Stimulated activated CD8-positive, alpha-beta memory T cell treated with anti-CD3 and anti-CD28 coated beads, Interleukin-12 subunit alpha, Interleukin-12 subunit beta, amount 100 ng/mL, for 1 hour (primary cell): ENCODE measurements at places on chromosomes 13 and 19.

DNA sequence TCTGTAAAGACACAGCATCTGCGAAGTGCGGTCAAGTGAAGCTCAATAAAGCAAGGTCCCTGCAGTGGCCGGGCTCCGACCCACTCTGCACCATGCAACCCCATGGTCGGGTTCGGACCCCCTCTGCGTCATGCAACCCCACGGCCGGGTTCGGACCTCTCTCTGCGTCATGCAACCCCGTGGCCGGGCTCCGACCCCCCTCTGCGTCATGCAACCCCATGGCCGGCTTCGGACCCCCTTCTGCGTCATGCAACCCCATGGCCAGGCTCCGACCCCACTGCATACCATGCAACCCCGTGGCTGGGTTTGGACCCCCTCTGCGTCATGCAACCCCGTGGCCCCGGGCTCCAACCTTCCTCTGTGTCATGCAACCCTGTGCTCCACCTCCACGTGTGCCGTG, 43.8 kb downstream of the CARS2 start:
- DNase-seq = no peak

DNA sequence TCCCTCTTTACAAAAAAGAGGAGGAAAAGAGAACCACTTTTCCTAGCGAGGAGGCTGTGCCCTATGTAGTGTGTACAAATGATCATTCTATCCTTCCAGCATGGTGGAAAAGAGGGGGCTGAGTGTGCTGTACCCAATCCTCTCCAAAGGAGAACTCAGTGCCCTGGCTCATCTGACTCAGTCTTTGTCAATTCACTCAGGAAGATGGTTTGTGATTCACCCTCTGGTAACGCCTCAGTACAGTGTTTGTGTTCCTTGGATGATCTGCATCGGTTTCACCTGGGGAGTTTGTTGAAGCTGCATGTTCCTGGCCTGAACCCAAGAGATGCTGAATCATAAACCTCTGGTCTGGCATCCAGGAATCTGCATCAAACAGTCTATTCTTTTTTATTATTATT, 18.3 kb upstream of the ENOX1 start:
- no peak for DNase-seq

- DNase-seq = no peak
Observed at GRCh38 chr13:89515948-89516347, 1831.5 kb upstream of the MIR17HG start.

DNA sequence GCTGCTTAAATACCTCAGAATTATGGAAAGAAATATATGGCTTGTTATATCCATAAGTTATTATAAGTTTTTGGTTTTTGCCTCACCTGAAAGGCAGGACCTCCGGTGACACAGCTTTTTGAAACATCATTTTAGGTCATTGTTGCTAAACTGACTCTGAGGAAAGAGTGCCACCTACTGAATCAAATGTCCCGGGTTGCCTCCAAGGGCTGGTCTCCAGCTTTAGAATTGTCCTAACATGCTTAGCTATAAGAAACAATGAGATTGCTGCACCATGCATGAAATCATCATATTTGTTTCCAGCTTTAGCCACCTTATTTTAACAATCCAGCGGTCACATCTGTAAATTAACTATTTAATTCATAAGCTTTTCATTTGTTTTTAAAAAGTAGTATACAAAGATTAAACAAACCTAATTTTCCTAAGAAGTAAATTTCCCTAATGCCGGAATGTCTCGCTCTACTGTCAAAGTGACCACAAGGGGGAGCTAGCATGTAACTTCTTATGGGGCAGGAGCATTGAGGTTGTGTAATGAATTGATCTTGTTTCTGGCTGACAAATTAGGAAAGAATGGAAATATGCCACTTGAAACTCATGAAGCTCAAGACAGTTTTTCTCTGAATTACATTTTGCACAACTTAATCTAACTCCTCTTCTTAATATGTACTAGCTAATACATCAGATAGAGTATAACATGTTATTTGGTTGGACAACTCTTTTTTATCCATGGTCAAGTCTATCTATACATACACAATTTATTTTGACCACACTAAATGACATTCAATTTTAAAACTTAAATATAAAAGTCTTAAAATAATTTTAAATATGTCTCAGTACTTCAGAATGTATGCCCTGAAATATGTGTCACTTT, 6.7 kb upstream of the PCDH17 start:
- DNase-seq = no peak

DNA sequence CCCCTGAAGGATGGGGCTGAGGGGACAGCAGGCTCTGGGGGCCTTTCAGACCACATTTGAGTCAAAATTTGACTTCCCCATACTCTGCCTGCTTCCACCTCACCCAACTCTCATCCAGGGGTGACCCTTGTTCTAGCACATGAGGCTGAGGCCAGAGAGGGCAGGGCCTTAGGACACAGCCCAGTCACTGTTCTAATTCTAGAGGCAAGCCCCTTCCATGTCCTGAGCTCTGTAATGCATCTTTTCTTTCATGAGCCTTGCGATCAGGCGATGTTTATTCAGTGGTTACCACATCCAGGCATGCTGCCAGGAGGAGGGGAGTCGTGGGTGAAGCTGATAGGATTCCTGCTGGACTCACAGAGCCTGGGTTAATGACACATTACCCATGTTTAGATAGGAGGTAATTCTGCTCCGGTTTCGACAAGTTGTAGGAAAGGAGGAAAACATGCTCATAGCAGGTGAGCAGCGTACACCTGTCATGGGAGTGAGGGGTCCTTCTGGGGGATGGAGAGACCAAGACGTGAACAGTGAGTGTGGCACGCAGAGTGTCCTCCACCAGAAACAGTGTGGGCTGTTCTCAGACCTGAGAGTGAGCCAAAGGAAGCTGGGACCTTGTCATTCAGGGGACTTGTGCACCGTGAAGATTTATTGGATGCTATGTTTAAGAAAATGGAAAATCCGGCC, 9.3 kb downstream of the RPS9 start:
- DNase-seq = no peak

DNA sequence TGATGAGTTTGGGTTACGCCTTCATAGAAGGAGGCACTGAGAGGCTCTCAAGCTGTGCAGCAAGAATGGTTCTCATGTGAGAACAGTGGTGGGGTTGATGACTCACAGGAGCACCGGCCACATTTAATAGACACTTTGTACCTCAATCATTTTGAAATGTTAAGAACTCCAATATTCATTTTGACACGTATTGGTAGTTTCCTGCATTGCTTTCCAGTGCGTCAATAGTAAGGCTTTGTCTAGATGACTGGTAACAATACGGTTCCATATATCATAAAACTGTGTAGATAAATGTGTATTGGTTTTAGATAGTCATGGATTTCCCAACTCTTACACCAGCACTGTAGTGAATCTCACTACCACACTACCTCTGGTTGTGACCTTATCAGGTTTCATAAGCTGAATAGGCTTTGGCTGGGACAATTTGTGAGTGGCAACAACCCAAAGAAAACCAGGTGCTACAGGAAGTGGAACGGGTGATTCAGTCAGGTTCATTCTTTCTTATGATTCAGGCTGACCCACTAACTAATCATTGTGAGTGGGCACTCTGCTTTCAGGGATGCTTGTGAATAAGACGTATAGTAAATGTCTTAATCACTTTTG, 362.6 kb downstream of the KLF5 start:
- DNase-seq = no peak

GRCh38 chr13:107203146-107203847, 635.4 kb upstream of the ARGLU1 start:
- DNase-seq = no peak

- DNase-seq = no peak
Observed at GRCh38 chr19:6828698-6829633, 56.5 kb downstream of the VAV1 start.

DNA sequence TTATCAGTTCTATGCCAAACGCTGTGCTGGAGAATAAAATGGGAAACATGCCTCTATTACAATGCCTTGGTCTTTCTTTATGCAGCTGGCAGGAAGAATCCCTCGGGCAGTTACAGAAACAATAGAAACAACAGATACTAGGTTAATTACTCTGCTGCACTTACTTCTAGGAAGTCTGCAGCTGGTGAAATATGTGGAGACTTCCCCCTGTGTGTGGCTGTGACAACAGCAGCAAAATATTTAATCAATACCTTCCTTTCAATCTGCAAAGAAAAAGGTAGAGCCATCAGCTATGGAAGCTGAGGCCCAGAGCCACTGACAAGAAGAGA, 9.9 kb downstream of the STOML3 start:
- no peak for DNase-seq
